Mucosa of descending colon (tissue), 3 donors: ENCODE measurements at places on chromosomes 7 and 10. TPM values are rescaled to one million over a fixed set of nuclear protein-coding genes. Genes with fewer than 3 reads are reported as not detected.

The EPHA1 gene
- total RNA-seq: 19.6 TPM

The ZNF736 gene
- total RNA-seq: 14.0 TPM

The EBF3 gene
- total RNA-seq: 0.23 TPM

The COBL gene
- 56.6 TPM for total RNA-seq

The AKR1C8 gene
- not detected for total RNA-seq

The COL1A2 gene
- total RNA-seq: 35.1 TPM

The CYP26C1 gene
- 0.09 TPM for total RNA-seq

The TBXAS1 gene
- 15.6 TPM for total RNA-seq

The KIF20B gene
- total RNA-seq: 6.0 TPM

The MYO3A gene
- total RNA-seq: 0.25 TPM

The C7orf33 gene
- not detected for total RNA-seq

The SGCE gene
- 6.8 TPM for total RNA-seq

DNA sequence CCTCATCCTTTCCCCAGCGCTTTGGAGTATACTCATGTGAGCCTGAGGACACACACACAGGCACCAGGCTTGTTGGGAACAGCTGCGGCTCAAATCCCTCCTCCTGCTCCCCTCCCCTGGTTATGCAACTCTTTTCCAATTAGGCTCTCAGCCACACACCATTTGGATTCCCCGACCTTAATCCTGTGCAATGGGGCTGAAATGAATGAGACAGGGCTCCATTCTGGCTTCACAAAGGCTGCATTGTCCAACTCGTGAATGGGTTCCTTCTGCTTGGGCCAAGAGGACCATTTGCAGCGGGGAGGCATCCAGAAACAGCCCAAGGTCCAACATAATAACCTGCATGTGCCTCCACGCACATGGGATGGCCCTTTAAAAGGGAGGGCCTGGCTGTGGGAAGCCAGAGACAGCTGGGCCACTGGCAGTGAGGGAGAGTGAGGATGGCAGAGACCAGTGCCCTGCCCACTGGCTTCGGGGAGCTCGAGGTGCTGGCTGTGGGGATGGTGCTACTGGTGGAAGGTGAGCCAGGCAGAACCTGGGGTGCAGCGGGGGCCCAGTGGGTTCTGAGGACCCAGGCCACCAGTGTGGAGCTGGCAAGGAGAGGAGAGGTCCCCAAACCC is at the start of gene RGR:
Gene RGR (plus strand): TSS at position 403 of the 620 bp plus-strand sequence. CDS start 38 bp downstream, at position 441.
- no peak for DNase-seq

GRCh38 chr10:103569896-103570295 is 76.4 kb downstream of the NEURL1 start:
- no peak for DNase-seq

- no peak for DNase-seq
Observed at GRCh38 chr10:23556727-23557440, 118.0 kb downstream of the OTUD1 start.

DNA sequence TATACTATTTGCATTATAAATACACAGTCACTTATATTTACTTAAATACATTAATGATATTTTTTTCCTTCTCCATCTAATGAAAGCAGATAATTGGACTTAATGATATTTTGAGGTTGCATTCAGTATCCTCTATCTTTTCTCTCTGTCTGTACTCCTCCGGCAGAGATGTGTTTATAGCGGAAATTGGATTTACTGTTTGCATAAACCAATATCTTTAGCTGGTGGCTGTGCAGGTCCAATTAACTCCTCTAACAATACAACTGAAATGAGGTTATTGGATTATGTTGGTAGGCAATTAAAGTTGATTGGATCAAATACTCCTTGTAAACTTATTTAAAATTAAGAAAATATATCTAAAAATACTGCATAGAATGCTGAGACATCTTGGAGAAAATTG is 1044.2 kb upstream of the SORCS1 start:
- no peak for DNase-seq

- DNase-seq: no peak
Observed at GRCh38 chr7:107785170-107785569, 17.9 kb downstream of the SLC26A3 start.

- DNase-seq: no peak
Observed at GRCh38 chr10:106592396-106592795, 572.1 kb downstream of the SORCS1 start.

DNA sequence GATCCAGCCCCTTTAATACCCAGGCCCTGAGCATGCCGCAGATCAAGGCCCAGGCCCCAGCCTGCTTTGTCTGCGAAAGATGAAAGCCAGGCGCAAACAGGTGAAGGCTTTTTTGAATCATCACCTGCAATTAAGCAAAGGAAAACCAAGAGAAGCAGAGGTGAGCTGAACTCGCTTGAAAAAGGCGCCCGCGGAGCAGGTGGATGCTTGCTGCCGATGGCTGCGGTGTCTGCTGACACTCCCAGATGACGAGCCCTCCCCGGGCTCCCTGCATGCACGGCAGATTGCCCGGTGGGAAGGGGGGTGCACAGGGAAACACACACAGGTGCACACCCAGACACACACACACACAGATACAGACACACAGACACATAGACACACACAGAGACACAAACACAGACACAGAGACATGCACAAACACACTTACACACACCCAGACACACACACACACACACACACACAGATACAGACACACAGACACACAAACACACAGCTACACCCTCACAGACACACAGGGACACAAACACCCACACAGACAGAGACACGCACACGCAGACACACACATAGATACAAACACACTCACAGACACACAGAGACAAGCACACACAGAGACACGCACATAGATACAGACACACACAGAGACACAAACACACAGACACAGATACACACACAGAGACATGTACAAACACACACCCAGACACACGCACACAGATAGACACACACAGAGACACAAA is 142.6 kb upstream of the RNF32 start:
- no peak for DNase-seq

GRCh38 chr10:78258323-78259030 is 224.8 kb downstream of the RPS24 start:
- DNase-seq: no peak

GRCh38 chr7:101874028-101874427 is 56.6 kb downstream of the CUX1 start:
- DNase-seq: no peak

DNA sequence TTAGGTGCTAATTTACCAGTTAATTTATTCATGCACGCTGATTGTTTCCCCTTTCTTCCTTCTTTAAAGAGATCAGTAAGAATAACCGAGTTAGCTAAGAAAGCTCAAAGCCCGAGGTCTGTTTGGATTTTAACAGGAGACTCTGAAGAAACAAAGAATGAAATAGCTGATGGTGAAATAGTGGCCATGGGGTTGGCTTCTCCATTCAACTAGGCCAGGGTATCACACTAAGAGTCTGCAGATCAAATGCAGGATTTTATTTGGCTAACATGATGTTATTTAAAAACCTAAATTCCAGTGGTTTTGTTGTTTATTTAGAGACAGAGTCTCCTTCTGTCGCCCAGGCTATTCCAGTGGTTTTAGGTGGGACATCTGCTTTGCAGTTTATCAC is 65.2 kb upstream of the SYPL1 start:
- DNase-seq: no peak

DNA sequence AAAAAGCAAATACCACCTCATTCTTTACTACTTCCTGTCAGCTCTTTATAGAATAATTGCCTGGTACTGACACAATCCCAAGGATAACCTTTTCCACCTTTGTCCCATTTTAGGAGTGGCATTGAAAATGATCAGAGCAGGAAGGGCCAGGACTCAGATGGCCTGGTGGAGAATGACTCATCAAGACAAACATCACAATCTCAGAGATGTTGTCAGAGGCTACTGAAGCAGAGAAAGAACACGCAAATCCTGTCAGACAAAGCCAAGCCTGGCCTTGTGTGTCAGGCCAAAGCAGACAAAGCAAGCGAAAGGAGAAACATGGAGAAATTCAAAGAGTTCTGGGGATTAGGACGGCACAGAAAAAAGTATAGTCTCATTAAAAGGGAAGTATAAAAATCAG is 40.9 kb downstream of the NSUN6 start:
- no peak for DNase-seq

- DNase-seq: no peak
Observed at GRCh38 chr7:157557263-157557662, 220.5 kb downstream of the DNAJB6 start.

- no peak for DNase-seq
Observed at GRCh38 chr7:56810466-56810865, 321.8 kb downstream of the ZNF479 start.

DNA sequence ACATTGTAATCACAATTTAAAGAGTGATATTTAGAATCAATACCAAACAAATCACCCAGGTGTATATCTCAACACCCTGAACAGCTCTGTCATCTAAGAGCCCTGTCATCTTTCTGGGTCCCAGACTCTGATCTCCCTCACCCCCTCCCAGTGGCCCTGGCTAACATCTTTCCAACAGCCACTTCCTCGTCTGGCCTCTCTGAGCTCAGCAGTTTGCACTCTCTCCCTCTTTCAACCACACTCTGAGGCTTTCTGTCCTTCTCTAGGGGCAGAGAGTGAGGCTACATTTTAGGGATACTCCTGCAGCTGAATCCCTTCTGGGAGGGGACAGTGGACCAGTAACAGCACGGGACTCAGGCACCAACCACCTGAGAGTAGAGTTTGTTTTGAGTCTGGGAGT is 17.1 kb upstream of the PRRT4 start:
- no peak for DNase-seq

DNA sequence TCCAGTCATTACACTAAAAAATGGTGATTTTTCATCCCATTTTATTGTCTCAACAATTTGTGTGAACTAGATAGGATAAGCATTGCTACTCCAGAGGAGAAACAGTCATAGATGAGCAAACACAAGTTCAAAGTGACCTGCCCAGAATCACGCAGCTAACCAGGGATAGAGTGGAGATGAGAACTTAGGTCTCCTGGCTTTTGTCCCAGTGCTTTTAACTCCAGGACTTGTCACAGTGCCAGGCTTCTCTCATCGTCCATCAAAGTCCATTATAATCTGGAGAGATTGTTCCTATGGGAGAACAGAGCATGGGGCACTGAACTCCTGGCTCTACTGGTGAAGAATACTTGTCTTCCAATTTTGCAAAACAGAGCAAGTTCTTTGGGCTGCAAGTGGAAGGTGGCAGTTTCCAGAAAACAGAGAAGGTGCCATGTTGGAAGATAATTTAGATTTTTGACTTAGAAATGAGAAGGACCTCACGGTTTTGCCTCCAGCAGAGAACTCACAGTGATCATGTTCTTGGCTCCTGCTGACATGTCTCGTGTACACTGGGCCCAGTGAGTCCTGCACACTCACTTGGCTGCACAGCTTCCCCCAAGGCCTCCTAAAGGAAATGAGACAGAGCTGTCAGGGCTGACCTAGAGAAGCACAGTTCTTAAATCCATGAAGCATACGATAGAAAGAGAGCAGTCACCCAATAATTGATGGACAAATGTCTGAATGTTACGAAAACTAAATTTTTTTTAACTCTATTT is 322.9 kb upstream of the NRP1 start:
- DNase-seq: no peak

- peak; percentile 86 for DNase-seq
Observed at GRCh38 chr10:80196270-80196949, 8.9 kb downstream of the ANXA11 start.

GRCh38 chr7:13871008-13871407 is 118.5 kb downstream of the ETV1 start:
- DNase-seq: no peak

DNA sequence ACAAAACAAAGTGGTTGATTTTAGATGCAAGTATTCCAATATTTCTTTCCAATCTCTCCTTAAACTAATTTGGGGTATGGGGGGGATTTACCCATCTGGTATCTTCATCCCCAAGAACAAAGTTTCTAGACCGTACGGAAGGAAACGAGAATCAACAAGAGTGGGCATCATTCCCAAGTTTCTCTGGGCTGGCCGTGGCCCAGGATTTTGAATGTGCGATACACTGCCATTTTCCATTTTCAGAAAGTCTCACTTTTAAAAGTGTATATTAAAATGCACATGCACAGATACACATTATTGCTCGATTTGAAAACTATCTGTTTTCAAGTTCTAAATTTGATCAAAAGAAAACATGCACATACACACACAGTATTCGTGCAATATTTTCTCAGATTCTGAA is 234.5 kb downstream of the CHCHD3 start:
- no peak for DNase-seq

GRCh38 chr7:11935905-11936304 is 103.9 kb upstream of the THSD7A start:
- DNase-seq: no peak

GRCh38 chr7:80981405-80981804 is 62.6 kb upstream of the SEMA3C start:
- DNase-seq: no peak

GRCh38 chr10:44437840-44438511 is 53.1 kb upstream of the CXCL12 start:
- DNase-seq: no peak

- DNase-seq: no peak
Observed at GRCh38 chr7:43565786-43566185, 17.1 kb upstream of the STK17A start.

GRCh38 chr10:47412869-47413268 is 28.8 kb upstream of the ZNF488 start:
- DNase-seq: no peak

DNA sequence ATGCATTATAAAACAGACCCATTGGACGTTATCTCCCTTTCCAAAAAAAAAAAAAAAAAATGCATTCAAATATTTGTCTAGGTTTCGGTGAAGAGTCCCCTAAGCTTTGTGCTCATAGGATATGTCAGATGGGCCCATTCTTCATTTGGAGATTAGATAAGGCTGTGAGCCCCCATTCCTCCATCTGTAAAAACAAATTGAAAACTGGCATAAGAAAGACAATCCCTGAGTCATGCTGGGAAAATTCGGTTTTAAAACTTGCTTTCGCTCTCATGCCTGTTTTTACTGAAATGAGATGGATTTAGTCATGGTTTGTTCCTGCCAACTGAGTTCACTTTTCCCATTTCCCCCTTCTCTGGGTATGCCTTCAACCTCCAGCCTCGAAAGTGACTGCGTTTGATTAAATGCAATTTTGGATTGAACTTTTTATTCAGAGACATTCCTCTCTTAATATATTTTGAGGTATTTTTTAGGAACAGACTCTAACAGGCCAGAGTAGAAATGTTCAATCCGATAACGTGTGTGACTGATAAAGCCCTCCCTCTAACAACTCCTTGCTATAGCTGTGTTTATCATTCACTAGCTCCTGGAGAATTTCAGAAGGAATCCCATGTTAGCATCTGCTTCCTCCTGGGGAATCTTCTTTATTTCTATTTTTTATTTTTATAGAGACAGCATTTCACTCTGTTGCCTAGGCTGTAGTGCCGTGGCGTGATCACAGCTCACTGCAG is 190.9 kb upstream of the LYZL2 start:
- no peak for DNase-seq

- no peak for DNase-seq
Observed at GRCh38 chr10:11404901-11405300, 206.5 kb downstream of the USP6NL start.

DNA sequence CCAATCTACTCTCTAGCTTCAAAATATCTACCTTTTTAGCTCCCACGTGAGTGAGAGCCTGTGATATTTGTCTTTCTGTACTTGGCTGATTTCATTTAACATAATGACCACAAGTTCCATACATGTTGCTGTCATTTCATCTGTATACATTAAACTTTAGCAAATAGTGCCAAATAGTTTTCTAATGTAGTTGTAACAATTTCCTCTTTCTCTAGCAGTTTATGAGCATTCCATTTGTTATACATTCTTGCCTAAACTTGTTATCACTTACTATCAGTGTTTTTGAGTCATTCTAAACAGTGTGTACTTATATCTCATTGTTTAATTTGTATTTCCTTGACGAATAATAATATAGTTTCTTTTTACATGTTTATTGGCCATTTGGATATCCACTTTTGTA is 77.2 kb downstream of the NEUROD6 start:
- no peak for DNase-seq

GRCh38 chr10:76178532-76179292 is 747.3 kb downstream of the LRMDA start:
- no peak for DNase-seq

- DNase-seq: no peak
Observed at GRCh38 chr7:141231018-141231792, 157.3 kb downstream of the TMEM178B start.
